ENCODE measurements at places on chromosomes 2 and 18. TPM values are rescaled to one million over a fixed set of nuclear protein-coding genes. Genes with fewer than 3 reads are reported as not detected.

The NCK2 gene
- 92.5 TPM for total RNA-seq

The SNTG2 gene
- 0.50 TPM for total RNA-seq

DNA sequence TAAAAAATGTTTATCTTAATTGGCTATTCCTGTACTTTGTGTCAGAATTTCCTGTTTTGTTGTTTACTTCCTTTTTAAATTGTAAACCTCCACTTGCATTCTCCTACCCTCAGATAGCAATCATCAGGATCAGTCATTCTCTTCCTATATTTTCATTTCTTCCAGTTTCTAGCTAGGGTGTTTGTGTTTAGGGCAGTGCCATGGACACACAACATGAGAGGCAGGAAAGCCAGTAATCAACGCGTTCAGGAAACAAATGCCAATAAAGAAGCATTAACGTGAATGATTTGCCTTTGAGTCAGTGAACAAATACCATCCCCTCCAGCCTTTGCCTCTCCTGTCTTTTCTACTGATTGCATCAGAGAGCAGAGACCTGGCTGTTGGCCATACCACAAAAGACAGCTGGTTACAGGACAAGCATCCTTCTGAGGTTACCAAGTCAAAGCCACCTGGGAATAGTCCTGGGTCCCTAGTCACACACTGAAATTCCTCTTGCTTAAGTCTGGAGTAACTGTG lies 56.7 kb upstream of the FHL2 start:
- no peaks in the 10 kb centered on the region for H3K36me3 ChIP-seq
- no peak overlapping the region for H3K4me3 ChIP-seq
- no peak overlapping the region for H3K27ac ChIP-seq

DNA sequence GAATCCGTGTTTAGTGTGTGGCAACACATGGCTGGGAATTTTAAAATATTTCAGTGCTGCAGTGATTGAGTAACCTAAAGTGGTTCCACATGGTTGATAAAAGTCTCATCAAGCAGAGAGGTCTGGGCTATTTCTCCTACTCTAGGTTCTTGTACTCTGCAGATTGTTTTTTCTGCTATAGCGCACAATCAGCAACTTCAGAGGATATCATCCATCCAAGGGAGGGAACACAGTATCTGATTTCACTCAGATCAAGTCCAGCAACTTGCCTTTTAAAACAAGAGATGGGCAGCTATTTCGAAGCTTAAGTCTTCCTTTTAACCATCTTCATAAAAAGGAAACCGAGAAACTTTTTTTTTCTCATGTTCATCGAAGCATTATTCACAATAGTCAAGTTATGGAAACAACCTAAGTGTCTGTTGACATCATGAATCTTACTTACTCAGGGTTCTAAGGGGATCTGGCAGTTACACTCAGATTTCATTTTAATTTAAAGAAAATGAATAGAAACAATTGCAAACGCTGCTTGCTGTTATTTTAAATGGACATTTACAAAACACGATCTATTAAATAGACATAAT lies 172.7 kb upstream of the TRIB2 start:
- no peak overlapping the region for H3K4me3 ChIP-seq
- no peaks in the 10 kb centered on the region for H3K36me3 ChIP-seq
- H3K27ac ChIP-seq: no peak overlapping the region
- peaks cover 8% of the 10 kb centered on the region for H3K4me1 ChIP-seq

DNA sequence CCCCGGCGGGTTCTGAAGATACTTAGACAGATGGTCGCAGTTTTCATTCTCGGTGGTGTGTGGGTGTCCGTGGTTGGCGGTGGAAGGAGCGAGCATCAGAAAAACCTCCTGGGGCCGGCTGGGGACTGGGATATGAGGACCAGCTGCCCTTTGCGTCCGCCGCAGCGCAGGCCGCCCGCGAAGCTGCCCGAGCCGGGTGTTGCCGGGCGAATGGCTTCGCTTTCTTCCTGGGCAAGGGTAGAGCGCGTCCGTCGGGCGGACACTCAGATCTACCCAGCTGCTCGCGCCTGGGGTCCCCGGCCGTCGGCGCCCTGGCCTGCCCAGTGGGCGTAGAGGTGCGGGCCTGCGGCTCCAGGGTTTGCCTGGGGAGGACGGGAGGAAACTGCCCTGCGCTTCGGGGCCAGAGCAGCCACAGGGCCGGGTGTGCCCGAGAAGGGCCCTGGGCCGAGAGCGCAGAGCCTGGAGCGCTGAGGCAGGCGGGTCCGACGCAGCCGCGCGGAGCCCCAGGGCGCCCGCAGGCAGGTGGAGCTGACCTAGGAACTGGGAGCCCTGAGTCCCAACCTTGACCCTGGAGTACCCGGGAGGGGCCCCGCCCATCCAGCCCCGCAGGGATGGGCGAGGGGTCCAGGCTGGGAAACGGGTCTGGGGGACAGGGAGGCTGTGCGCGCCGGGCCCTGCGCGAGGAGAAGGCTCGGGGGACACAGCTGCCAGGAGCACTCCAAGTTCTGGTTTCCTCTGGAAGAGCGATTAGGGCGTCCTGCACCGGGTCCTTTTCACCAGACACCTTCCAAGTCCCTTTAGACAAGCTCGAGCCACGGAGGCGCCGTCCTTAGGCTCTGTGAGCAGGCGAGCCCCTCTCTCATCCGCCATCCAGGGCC lies 1.3 kb downstream of the TWIST2 start:
- DNase-seq: no peak
- no peak overlapping the region for H3K4me3 ChIP-seq
- peaks cover 2% of the 10 kb centered on the region for H3K4me1 ChIP-seq
- H3K27me3 ChIP-seq: peaks cover 75% of the 10 kb centered on the region

DNA sequence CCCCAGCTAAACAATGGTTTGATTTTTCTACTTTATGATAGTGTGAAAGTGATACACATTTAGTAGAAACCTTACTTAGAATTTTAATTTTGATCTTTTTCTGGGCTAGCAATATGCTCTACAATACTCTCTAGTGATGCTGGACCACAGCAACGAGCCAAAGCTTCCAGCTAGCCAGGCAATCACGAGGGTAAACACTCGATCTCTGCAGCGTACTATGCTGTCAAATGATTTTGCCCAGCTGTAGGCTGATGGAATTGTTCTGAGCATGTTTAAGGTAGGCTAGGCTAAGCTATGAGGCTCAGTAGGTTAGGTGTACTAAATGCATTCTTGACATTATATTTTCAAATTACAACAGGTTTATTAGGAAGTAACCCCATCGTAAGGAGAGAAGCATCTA lies 207.5 kb downstream of the LRRTM4 start:
- no peaks in the 10 kb centered on the region for H3K27me3 ChIP-seq
- no peak overlapping the region for H3K4me3 ChIP-seq
- DNase-seq: no peak
- H3K27ac ChIP-seq: no peak overlapping the region
- no peaks in the 10 kb centered on the region for H3K36me3 ChIP-seq

DNA sequence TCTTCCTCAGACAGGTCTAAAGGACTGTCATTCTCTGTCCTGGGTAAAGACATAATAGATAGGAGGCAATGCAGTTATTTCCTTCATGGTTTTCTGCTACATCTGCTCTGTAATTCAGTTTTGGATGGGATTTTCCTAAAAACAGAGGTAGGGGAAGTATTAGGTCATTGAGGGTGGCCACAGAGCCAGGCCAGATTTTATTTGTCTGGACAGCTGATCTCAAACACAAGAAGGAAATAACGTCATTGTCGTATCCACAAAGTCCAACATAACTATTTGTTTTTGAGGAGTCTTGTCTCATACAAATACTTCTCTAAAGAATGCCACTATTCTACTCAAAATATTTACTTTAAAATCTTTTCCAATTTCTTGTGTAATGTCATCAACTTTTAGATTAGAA lies 154.8 kb upstream of the MAP2 start:
- H3K36me3 ChIP-seq: no peaks in the 10 kb centered on the region
- H3K4me1 ChIP-seq: no peaks in the 10 kb centered on the region
- no peak overlapping the region for H3K4me3 ChIP-seq
- no peaks in the 10 kb centered on the region for H3K27me3 ChIP-seq
- no peak for DNase-seq
- H3K27ac ChIP-seq: no peak overlapping the region

GRCh38 chr2:176088048-176088936 lies 4.2 kb upstream of the HOXD13 start:
- no peak for DNase-seq
- peak overlapping the region; percentile 67 for H3K4me3 ChIP-seq
- H3K27me3 ChIP-seq: peaks cover 92% of the 10 kb centered on the region
- H3K36me3 ChIP-seq: no peaks in the 10 kb centered on the region
- peaks cover 3% of the 10 kb centered on the region for H3K4me1 ChIP-seq
- no peak overlapping the region for H3K27ac ChIP-seq

GRCh38 chr2:149028891-149029290 lies 9.6 kb upstream of the LYPD6B start:
- peaks cover 8% of the 10 kb centered on the region for H3K27me3 ChIP-seq
- peak overlapping the region; percentile 10 for H3K27ac ChIP-seq
- H3K36me3 ChIP-seq: no peaks in the 10 kb centered on the region
- H3K4me1 ChIP-seq: peaks cover 61% of the 10 kb centered on the region
- no peak for DNase-seq

DNA sequence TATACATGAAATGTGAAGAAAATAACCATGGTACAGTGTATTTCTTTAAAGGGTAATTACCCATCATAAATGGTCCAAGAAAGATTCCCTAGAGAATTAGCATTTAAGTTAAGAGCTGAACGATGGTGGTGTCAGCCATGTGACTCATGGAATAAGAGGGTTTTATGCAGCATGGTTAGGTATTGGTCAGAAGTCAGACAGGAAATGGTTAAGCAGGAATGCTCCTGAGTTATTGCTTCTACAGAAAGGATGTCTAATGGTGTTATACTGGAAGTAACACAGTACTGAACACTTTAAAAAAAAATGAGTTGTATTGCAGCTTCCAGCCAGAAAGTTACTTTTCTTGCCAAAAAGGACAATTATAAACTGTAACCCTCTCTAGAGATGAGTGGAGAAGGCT lies 72.7 kb upstream of the UBE2E3 start:
- H3K4me1 ChIP-seq: no peaks in the 10 kb centered on the region
- H3K36me3 ChIP-seq: no peaks in the 10 kb centered on the region
- H3K27me3 ChIP-seq: no peaks in the 10 kb centered on the region
- H3K4me3 ChIP-seq: no peak overlapping the region
- DNase-seq: no peak
